NCI-H748 treated with DMSO at 0.1 percent for 48 hours (cell line): ENCODE measurements at places on chromosomes 1 and 21.
A peak's percentile ranks its signal among the peaks of the same experiment; 100 is the strongest.

GRCh38 chr1:74715236-74715502 is 17.7 kb downstream of the CRYZ start:
- DNase-seq, result no peak

GRCh38 chr1:196650403-196650802 is 1.4 kb upstream of the CFH start:
- no peak for DNase-seq

DNA sequence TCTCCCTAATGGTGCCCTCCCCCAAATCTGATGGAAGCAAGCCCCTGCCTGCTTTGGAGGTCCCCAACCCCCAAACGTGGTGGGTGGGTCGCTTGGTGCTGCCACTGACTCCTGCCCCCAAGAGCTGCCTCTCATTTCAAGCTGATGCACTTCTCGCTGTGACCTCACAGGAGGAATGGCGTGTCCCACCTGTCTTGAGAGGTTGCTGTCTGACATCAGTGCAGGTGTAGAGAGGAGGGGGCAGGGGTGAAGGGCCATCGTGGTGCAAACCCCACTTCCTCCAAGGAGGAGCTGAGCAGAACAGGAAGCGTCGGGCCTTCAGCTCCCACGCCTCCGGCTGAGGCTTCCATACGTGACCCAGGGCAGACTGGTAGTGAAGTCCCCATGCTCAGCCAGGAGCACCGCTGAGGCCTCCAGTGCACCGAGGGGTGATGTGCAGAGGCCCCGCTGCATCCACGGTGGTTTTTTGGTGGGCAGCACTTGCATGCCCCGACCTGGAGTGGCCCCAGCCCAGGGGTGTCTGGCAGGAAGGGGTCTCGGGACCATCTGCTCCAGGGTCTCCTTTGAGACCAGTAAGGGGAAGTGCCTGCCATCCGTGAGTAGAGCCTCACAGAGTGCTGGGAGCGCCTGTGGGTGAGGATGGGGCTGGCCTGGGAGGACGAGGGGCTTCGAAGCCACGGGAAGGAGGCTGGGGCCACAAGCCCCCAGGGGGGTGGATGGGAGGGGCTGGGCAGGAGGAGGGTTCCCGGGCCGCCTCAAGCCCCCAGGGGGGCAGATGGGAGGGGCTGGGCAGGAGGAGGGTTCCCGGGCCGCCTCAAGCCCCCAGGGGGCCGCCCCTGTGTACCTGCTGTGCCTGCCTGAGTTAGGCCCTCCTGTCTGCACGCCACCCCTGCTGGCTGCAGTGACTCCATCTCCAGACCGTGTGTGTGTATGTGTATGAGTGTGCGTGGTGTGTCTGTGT is 39.8 kb downstream of the WDR4 start:
- DNase-seq, result no peak

GRCh38 chr21:34882719-34883131 is 166.4 kb downstream of the RUNX1 start:
- DNase-seq, result no peak

DNA sequence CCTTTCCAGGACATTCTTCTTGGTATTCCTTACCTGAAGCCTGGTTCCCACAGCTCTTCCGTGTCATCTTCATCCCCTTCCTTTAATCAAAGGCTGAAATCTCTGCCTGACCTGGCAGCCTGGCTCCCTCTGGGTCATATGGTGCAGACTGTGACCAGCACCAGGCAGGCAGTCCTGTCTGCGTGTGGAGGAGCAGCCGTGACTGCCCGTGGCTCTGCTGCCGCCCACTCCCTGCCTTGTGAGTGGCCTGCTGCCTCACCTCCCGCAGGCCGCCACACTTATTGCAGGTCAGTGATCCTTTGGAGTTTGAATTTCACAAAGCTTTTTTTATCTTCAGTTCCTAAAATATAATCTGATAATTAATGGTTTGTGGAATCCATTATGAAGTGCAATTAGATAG is 36.2 kb upstream of the EPHA8 start:
- DNase-seq, result no peak

- DNase-seq, result no peak
These were observed 1.7 kb downstream of the FAM78B start for GRCh38 chr1:166164995-166165660.

DNA sequence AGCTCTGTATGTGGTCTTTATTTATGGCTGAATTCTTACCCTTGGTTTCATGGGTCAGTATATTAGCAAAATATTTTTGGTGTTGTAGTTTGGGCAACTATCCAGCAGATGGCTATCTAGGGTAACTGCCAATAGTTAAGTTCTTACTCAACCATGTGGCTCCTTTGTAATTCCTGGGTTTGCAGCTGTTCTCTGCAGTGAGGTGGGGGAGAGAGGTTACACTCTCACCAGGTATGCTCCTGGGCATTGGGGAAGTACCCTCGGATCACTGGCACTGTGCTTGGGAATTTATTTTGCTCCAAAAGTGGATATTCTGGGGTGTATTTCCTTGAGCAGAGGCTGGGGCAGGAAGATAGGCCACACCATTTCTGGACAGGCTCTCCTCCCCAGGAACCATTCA is 436.7 kb upstream of the TMPRSS15 start:
- DNase-seq, result no peak

DNA sequence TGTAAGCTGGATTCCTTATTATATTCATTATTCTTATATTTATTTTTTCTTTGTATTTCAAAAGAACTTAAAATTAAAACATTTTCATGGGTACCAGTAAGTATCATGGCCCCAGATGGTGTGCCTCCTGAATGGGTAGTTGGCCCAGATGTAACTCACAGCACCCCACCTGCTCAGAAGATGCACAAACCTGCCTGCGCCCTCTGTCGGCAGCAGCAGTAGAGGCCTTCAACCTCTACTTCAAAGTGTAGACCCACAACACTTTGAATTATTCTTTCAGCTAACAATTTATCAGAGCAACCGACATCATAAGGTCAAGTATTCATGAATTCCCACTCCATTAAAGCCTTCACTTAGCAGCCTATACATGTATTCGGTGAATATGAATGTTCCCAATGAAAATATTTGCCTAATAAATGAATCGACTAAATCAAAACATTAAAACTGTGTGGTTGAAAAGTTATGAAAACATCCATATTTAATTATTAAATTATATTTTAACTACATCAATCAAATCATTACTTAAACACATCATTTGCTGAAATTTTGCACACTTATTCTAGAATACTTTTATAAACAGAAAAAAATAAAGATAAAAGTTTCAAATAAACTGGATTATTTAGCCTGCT is 25.4 kb downstream of the PIGM start:
- no peak for DNase-seq

- DNase-seq, result no peak
These were observed 1745.3 kb downstream of the MRPL39 start for GRCh38 chr21:23861911-23862504.

GRCh38 chr1:114078116-114078515 is 75.6 kb downstream of the SYT6 start:
- no peak for DNase-seq

DNA sequence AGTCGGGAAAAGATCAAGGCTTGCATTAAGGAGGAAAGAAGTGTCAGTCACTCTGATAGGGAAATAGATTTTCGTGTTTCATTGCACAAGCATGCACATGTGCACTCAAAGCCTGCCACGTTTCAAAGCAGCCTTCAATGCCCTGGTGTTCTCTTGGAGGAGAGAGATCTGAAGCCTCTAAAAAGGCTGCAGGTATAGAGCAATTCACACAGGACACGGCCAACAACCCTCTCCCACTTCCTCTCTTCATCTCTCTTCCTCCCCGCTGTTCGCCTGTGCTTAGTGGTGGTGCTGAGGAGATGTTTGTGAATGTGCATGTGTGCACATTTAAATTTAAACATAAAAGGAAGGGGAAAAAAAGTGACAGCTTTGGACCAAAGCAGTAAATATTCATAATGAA is 117.7 kb downstream of the NUF2 start:
- no peak for DNase-seq

GRCh38 chr1:55252942-55253589 is 37.9 kb upstream of the USP24 start:
- no peak for DNase-seq

GRCh38 chr1:84319662-84320061 is 18.2 kb downstream of the SAMD13 start:
- DNase-seq, result no peak

DNA sequence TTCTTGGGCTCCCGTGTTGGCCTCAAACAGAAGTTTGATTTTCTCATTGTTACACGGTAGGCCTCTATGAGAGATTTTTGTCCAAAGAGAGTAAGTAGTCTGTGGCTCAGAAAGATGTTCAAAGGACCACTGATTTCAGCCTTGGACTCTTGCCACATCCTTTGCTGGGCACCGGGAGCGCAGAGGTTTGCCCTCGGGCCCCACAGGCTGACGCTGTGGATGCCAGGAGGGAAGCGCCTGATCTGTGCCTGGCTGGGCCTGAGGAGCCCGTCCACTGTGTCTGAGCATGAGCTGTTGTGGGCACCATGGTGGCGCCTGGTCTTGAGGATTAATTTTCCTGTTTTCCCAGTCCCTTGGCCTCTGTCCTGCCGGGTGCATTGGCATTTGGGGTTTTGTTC is 52.3 kb downstream of the PCNT start:
- DNase-seq, result no peak

GRCh38 chr1:173503391-173503790 is 26.3 kb downstream of the PRDX6 start:
- no peak for DNase-seq

DNA sequence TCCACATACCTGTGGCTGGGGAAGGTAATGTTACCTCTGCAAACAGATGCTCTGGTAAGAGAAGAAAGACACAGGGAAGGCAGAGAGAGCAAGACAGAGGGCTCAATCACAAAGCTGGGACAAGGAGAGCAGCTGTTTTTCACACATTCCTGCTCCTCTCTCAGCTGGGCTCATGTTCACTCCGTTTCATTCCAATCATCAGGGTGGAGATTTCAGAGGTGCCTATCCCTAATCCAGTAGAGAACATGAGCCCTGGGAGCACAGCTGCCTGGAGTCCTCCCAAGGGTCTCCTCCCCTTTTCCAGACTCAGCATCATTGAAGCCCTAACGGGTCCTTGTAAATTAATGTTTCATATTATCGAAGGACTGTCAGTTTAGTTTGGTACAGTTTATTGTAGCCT is 19.4 kb downstream of the GADD45A start:
- DNase-seq, result no peak

DNA sequence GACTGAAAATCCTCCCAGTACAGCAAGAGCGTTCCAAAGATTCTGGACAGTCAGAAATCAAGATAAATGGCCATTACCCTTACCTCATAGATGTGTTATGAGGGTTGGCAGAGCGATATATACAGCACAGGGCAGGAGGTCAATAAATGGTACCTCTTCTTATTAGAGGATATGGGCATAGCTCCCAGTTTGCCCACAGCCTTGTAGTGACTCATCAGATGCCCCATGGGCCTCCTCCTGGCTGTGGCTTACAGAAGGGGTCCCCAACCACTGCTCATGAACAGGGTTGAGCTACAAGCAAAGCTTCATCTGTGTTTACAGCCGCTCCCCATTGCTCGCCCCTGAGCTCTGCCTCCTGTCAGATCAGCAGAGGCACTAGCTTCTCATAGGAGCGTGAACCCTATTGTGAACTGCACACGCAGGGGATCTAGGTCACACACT is 7.3 kb upstream of the IFNGR2 start:
- DNase-seq, result no peak

- peak; percentile 44 for DNase-seq
These were observed 19.7 kb downstream of the BTG2 start for GRCh38 chr1:203325026-203325417.

DNA sequence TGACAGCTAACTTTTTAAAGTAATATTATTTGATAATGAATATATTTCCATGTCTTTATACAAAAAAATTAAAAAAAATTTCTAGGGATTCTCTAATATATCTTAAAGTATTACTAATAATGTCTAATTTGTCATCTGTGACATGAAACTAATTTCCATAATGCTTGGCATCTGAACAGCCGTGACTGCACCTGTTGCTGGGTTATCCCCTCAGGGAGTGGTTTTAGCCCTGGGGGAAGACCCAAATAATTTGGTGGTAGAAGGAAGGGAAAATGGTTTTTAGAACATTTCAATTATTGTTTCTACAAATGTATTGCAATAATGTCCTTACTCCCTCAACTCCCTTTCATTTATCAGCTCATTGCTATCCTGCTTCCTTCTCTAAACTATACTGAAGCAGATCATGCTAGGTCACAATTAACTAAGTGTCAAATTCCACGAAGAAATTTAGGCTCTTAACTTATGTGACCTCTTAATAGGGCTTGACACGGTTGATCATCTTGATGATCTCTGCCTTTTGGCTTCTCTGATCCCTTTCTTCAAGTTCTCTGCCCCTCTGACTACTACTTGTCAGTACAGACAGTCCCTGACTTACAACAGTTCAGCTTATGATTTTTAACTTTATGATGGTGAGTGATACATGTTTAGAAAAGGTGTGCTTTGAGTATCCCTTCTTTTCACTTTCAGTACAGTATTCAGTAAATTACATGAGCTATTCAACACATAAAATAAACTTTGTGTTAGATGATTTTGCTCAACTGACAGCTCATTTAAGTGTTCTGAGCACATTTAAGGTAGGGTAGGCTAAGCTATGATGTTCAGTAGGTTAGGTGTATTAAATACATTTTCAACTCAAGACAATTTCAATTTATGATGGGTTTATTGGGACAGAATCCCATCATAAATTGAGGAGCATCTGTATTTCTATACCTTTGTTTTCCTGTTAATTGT is 26.4 kb upstream of the DPH5 start:
- no peak for DNase-seq

DNA sequence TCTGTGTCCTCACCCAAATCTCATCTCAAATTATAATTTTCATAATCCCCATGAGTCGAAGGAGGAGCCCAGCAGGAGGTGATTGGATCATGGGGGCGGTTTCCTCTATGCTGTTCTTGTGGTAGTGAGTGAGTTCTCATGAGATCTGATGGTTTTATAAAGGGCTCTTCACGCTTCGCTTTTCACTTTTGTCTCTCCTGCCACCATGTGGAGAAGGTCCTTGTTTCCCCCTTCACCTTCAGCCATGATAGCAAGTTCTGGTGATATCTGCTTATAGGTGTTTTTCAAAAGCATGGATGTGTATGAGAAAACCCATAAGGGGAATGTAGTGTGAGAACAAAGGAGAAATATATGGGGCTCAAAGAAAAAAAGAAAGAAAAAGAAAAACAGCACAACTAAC is 405.9 kb upstream of the RGS18 start:
- no peak for DNase-seq

DNA sequence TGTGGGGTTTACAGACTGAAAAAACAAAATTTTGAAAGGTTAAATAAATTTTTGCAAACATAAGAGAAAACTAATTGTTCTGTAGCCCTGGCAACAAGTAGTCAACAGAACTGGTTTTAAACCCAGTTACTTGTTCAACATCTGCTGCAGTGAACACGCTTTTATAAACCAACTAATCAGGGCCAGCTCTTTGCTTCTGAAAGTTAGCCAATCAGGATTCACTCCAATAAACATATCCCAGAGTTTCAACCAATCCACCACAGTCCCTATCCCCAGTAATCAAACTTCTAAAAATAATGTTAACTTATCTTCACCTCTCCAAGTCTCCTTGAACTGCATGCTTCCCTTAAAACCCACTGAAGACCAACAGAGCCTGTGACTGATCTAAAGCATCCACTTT is 306.6 kb downstream of the CTH start:
- DNase-seq, result peak; percentile 51

GRCh38 chr1:16165548-16165947 is 9.7 kb upstream of the EPHA2 start:
- DNase-seq, result no peak
